ENCODE measurements at places on chromosomes 6 and 20. TPM values are rescaled to one million over a fixed set of nuclear protein-coding genes. Genes with fewer than 3 reads are reported as not detected.

GRCh38 chr20:25750765-25751696 lies 54.4 kb upstream of the ZNF337 start:
- DNase-seq = no peak

DNA sequence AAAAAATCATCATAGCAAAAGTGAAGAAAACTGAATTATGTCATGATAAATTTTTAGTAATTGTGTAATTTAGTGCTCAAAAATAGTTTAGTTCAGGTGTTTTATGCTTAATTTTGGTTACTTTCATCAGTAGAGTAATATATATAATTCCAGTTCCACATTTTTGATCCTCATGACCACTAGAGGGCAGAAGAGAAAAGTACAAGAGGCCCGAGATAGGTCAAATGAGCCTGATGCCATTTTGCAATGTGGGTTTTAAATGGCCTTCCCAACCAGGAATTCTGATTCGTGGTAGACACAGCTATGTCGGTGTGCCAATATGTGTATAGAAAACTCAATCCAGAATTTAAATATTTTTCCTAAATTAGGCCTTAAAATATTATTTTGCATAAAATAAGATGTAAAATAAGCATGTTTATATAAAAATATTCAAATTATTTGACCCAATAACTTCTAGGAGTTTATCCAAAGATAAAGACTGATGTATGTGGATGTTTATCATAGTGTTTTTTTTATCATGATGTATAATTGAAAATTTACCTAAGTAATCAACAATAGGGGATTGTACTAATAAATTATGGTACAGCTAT lies 159.7 kb upstream of the RPS6KA2 start:
- peak; percentile 56 for DNase-seq

- no peak for DNase-seq
Observed at GRCh38 chr20:50304501-50304856, 113.8 kb downstream of the CEBPB start.

DNA sequence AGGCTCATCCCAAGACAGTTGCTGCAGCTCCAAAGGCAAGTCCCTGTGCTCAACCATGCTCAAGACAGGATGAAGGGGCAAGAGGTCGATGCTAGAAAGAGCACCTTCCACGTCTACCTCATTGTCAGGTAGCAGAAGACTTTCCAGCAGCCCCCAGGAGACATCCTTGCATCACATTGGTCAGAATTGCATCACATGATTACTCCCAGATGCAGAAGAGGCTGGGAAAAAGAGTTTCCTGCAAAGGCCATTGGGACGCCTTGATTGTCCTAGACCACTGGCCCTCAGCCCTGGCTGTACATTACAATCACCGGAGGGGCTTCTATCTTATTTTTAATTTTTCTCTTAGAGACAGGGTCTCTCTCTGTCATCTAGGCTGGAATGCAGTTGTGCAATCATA lies 17.3 kb upstream of the ZNF334 start:
- no peak for DNase-seq

GRCh38 chr6:36986704-36987047 lies 680 bp upstream of the MTCH1 start:
- DNase-seq = no peak

The TMEM217 gene
- 13.8 TPM for total RNA-seq
